ENCODE measurements at places on chromosomes 3 and 15.

GRCh38 chr3:85030052-85030451 is 71.3 kb downstream of the CADM2 start:
- DNase-seq: no peak

GRCh38 chr15:76866716-76867321 is 38.3 kb downstream of the SCAPER start:
- DNase-seq: no peak

GRCh38 chr15:78023865-78024518 is 53.5 kb downstream of the TBC1D2B start:
- no peak for DNase-seq

- DNase-seq: no peak
Observed at GRCh38 chr3:153165261-153165681, 3.2 kb downstream of the RAP2B start.

DNA sequence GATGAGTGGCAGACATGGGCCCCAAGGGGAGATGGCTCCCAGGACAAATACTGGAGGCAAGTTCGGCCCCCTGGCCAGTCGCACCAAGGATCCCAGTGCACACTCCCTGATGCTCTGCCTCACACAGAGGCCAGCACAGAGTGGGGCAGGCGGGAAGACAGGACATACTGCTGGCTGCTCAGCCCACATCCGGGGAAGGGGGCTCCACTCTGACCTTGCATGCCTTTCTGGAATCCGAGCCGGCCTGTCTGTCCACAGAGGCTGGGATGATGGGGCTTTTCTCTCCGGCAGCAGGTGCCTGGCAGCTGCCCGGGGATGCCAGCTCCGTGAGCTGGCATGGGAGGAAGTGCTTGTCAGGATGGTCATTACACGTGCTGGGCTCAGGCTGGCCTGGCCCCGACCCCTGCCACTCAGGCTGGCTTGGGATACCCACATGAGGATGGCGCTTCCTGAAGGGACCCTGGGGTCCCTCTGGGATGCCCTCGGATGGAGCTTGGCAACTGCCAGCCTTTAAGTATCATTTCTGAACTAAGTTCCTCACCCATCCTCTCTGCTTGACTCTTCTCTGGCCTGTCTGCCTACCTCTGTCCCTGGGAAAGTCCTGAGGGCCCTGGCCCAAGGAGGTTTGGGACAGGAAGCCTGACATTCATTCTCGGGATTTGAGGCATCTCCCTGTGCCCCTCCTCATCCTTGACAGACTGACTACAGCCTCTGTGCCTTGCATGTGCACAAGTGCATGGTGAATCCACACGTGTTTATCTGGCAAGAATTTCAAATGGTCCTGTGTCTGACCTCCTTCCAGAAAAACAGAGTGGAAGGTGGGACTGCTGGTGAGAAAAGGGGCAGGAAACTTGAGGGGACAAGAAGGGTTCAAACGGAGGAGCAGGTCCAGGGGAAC is 46.5 kb downstream of the EXOG start:
- no peak for DNase-seq

Data from DMS79 (cell line).